AG04450 (cell line): ENCODE measurements at places on chromosomes 1 and 21.

DNA sequence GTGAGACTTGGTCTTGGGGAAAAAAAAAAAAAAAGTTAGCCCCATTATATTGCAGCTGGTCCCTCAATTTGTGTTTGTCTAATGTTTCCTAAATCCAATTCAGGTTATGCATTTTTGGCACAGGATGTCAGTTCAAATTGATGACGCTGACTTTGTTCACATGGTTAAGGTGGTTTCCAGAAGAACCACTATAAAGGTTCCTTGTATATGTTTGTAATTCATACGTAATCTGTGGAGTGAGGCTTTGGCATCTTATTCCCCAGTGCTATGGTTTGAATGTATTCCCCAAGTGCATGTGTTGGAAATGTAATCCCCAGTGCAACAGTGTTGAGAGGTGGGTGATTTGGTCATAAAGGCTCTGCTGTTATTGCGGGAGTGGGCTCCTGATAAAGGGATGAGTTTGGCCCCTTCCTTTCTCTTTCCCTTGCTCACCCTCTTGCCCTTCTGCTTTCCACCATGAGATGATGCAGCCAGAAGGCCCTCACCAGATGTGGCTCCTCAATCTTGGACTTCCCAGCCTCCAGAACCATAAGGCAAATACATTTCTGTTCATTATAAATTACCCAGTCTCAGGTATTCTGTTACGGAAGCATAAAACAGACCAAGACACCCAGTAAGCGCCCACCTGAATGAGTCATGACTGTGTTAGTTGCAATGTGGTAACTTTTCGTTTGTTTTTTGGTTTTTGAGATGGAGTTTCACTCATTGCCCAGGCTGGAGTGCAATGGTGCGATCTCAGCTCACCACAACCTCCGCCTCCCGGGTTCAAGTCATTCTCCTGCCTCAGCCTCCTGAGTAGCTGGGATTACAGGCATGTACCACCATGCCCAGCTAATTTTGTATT, 19.5 kb upstream of the HLCS start:
- DNase-seq = no peak

DNA sequence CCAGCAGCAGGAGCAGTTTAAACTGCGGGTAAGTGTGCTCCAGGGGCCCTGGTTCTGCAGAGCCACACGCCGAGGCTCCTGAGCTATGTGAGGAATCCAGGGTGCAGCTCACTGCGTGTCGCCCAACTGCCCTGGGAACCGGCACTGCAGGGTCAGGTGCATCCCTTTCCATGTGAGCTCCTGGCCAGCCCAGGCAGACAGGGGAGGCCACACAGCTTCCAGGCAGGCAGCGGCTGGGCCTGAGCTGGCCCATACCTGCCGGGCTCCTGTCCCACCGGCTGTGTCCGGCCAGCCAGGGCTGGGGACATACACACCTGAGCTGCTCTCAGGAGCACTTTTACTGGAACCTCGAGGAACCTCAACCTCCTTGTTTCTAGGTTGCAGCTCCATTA, 18.6 kb upstream of the COL18A1 start:
- DNase-seq = no peak

- DNase-seq = no peak
Observed at GRCh38 chr1:66562561-66562960, 28.6 kb downstream of the SGIP1 start.

GRCh38 chr21:43889069-43889468, 24.0 kb downstream of the AGPAT3 start:
- DNase-seq = no peak

GRCh38 chr1:64980745-64981600, 14.6 kb upstream of the JAK1 start:
- DNase-seq = no peak
